ENCODE measurements at places on chromosomes 16 and 17. TPM values are rescaled to one million over a fixed set of nuclear protein-coding genes. Genes with fewer than 3 reads are reported as not detected.

DNA sequence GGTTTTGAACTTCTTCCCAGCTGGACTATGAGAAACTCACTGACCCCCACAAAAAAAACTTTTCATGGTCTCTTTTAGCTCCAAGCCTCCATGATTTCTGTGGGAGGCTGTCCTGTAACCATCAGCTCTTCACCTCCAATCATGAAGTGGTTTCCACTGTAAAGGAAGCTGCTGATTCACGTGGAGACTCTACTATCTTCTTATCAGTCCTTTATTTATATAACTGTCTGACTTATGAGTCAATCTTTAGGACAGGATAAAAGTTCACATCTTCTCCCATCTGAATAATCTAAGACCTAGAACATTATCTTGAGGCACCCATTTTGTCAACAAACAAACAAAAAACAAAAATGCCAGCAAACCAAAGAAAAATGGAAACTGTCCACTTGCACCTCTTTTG, 409.9 kb downstream of the SLC39A11 start:
- no peak for DNase-seq

- DNase-seq: no peak
Measured at GRCh38 chr17:6108987-6109386, 38.8 kb downstream of the WSCD1 start.

DNA sequence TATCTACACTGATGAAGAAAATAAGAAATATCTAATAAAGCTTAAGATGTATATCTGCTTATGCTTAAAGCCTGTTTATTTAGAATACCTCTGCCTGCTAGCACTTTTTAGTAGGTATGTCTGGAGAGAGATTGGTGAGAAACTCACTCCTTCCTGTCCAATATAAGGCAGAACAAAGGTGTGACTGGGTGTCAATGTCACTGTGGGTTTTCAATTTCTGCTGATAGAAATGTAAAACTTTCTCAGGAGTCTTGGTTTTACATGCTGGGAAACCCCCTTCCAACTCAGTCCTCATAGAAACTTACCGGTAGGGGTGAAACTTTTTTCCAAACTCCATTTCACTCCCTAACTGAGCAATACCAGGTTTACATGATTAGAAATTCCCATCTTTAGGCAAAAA, 17.8 kb upstream of the MPHOSPH6 start:
- DNase-seq: no peak

The SLC16A6 gene
- polyA plus RNA-seq: 0.23 TPM

The TPPP3 gene
- 64.6 TPM for polyA plus RNA-seq

The TP53TG3F gene
- not detected for polyA plus RNA-seq

The HOXB1 gene
- polyA plus RNA-seq: not detected
